ENCODE measurements at places on chromosomes 3 and 15. TPM values are rescaled to one million over a fixed set of nuclear protein-coding genes. Genes with fewer than 3 reads are reported as not detected.
A peak's percentile ranks its signal among the peaks of the same experiment; 100 is the strongest.

DNA sequence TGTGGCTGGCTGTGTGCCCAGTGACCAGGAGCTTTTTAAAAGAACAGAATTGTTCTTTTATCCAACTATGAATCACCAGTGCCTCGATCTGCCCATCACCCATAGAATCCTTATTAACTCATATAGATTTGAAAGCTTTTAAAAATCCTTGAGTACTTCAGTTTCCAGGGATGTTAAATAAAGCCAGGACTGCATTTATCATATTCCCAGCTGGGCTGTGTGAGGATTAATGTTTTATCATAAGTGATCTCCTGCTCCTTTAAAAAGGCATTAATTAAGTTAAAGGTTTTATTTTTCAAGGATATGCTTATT is 234.0 kb downstream of the MYRIP start:
- no peak for DNase-seq

DNA sequence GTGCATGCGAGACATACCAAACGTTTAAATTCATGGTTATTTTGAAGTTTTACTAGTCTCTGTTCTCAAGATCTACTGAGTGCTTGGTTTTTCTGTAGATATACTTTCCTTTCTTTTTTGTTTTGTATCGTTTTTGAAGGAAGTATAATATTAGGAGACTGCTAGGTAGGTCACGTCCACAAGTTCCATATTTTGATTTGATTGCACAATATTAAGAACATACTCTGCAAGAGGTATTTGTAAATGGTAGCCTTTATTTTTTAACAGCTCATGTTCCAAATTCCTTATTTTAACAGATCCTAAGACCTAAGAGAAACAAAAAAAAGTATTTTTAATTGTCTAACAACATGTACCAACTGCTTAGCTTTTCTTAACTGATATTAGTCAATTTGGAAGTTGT is 156.7 kb downstream of the SERPINI1 start:
- no peak for DNase-seq

TRH gene
- not detected for total RNA-seq

GOLGA6L25 gene
- not detected for total RNA-seq

LPP gene
- 137 TPM for total RNA-seq

- DNase-seq, result no peak
Observed at GRCh38 chr3:155785662-155786295, 20.3 kb downstream of the C3orf33 start.

GRCh38 chr3:123287051-123287961 is 85.6 kb downstream of the SEC22A start:
- no peak for DNase-seq

GRCh38 chr15:50077651-50078050 is 41.4 kb downstream of the ATP8B4 start:
- DNase-seq, result no peak

DNA sequence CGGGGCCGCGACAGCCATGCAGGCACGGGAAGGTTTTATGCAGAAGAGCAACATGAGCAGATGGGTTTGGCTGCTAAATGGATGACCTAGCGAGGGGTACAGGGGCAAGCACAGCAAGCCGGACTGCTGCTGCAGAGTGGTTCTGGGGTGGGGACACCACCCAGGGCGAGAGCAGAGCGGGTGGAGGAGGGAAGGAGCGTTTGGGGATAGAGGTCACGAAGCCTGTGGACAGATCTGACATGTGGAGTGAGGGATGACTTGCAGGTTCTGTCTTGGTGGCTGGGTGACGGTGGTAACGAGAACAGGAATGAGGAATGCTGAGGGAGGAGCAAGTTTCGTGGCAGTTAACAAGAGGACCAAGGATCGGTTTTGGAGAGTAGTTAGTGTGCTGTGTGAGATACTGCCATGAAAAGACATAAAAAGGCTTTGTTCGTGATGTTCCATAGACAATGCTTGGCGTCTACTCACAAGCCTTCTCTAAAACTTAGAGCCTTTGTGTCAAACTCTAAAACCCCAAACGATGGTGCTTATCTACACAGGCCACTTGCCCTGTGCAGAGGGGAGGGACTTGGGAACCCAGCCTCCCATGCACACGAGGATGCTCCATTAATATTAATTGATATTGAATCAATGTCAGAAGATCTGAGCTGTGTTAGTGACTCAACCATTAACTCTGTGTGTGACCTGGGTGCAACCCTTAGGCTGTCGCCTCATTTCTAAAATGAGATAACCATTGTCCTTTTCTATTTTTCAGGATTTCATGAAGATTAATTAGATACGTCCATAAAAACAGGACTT is 132.7 kb upstream of the SLC2A2 start:
- no peak for DNase-seq

GP9 gene
- total RNA-seq, result 8.6 TPM

DNA sequence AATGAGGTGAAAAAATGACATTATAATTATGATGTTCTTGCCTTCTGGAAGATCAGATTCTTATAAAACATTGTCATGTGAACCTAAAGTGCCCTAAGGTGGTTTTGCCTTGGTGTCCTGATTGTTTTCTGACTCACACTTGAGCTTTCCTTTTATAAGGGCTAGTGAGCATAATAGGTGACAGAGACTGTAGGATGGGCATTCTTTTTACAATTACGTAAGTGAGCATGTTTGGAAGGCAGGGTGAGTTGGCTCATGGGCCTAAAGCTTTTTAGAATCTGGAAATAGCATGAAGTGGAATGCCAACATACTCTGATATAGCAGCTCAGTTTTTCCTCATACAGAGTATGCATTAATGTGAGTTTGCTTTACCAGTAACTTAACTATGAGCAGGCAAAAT is 41.2 kb downstream of the CRYBG3 start:
- no peak for DNase-seq

- DNase-seq, result no peak
Observed at GRCh38 chr15:60340207-60340921, 57.4 kb downstream of the ANXA2 start.

ZNF80 gene
- total RNA-seq, result 2.3 TPM

ADGRG7 gene
- total RNA-seq, result not detected

GCNT3 gene
- total RNA-seq, result not detected

DNA sequence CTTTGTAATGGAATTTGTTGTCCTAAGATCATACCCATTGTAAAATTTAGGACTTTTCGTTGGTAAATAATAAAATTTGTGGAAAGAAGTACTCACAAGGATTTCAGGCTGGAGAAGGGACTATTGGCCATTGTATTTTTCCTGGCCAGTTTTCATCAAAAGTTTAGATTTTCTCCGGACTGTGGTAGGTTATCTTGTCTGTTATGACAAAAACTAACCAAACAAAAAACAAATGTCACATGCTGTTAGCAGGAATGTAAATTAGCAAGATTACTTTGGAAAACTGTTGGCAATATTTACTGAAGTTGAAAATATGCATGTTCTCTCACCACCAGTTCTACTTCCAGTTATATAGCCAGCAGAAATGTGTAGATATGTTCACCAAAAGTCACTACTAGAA is 27.8 kb downstream of the PDE8A start:
- DNase-seq, result no peak

ERC2 gene
- not detected for total RNA-seq

MITF gene
- 0.54 TPM for total RNA-seq

TLR9 gene
- 0.21 TPM for total RNA-seq

AP2M1 gene
- 188 TPM for total RNA-seq

- no peak for DNase-seq
Observed at GRCh38 chr15:25886498-25887140, 23.5 kb upstream of the ATP10A start.

ESYT3 gene
- total RNA-seq, result not detected

- no peak for DNase-seq
Observed at GRCh38 chr3:161025911-161026310, 79.2 kb downstream of the B3GALNT1 start.

TNFSF10 gene
- 27.7 TPM for total RNA-seq

CLDN16 gene
- not detected for total RNA-seq

DNA sequence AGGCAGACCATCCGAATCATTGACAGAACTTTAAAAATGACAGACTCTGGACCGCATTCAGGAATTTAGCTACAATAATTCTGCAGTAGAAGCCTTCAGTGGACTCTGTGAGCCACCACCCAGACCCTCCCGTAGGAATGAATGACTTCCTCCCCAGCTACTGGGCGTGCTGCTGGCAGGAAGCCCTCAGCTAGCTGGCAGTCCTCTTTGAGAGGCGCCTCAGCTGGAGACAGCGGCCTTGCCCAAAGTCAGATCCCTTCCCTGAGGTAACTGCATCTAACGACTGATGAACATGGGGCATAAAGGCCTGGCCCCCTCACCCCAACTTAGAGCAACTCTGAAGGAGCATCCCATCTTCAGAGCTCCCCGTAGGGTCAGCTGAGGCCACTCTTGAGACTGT is 25.8 kb downstream of the CRABP1 start:
- no peak for DNase-seq

CRTAP gene
- 37.9 TPM for total RNA-seq

CYP11A1 gene
- total RNA-seq, result 5.1 TPM

- DNase-seq, result no peak
Observed at GRCh38 chr3:45366290-45366689, 22.1 kb upstream of the LARS2 start.

DNA sequence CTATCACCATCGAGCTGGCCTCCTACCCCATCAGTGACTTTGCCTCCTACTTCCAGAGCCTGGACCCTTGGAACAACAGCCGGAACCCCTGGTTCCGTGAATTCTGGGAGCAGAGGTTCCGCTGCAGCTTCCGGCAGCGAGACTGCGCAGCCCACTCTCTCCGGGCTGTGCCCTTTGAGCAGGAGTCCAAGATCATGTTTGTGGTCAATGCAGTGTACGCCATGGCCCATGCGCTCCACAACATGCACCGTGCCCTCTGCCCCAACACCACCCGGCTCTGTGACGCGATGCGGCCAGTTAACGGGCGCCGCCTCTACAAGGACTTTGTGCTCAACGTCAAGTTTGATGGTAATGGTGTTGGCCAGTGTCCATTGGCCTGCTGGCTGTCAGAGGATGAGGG is 6.1 kb downstream of the GRM2 start:
- no peak for DNase-seq

ANKRD34C gene
- total RNA-seq, result not detected

GRCh38 chr15:86973284-86973844 is 893.7 kb downstream of the AGBL1 start:
- DNase-seq, result no peak

GRCh38 chr3:99325402-99325801 is 313.0 kb upstream of the COL8A1 start:
- DNase-seq, result no peak

DNA sequence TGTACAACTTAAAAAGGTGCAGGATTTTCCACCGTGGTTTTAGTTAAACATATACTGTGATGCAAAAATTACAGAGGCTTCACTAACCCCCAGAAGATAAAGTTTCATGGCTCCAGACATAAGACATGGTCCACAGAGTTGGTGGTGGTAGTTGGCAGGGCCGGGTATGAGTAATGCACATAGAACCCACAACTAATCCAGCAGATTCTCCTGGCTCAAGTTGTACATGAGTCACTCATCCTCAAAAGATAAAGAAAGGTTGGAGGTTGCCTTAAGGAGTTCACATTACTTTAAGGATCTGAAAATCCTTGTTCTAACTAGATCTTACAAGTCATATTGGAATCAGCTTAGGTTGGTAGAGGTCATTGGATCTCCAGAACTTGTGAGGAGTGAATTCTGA is 98.3 kb upstream of the ZBTB20 start:
- DNase-seq, result no peak

- peak; percentile 15 for DNase-seq
Observed at GRCh38 chr15:88604381-88605188, 16.6 kb upstream of the AEN start.

CFAP91 gene
- total RNA-seq, result not detected

PPP4R2 gene
- 72.8 TPM for total RNA-seq

CFAP100 gene
- not detected for total RNA-seq

ZMAT3 gene
- 24.1 TPM for total RNA-seq

DNA sequence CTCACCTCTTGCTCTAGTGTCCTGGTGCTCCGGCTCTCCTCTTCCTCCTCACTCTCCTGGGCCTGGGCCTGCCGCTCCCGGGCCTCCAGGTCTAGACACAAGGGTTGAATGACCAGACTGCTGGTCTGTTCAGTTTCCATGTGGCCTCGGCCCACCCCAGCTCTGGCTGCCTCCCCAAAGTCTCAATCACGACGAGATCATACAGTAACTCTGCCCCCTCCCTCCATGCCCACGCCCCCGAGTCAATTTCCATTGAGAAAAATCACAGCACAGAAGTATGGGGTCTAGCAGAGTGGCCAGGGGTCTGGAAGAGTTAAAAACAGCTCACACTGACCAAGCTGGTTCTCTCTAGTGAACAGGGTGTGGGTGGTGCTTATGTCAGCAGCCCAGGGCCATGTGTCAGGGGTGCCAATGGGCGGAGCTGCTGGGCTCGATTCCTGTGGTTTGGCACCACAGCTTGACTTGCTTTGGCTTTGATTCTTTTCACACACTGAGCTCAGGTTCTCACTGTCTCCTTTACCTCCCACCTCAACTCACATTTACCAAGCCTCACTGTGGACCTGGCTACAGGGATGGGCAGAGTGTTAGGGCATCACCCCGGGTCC is 6.9 kb downstream of the C15orf62 start:
- peak; percentile 74 for DNase-seq

ZDHHC3 gene
- 62.3 TPM for total RNA-seq

GRCh38 chr3:197367081-197367780 is 68.8 kb upstream of the DLG1 start:
- no peak for DNase-seq

ZBTB20 gene
- total RNA-seq, result 55.9 TPM

GRCh38 chr15:73979636-73980035 is 12.5 kb downstream of the STOML1 start:
- DNase-seq, result no peak

GRCh38 chr3:25648925-25649830 is 15.5 kb downstream of the TOP2B start:
- DNase-seq, result no peak
